ENCODE measurements at places on chromosomes 7 and 10. TPM values are rescaled to one million over a fixed set of nuclear protein-coding genes. Genes with fewer than 3 reads are reported as not detected.

The TDRD1 gene
- total RNA-seq, result not detected

GRCh38 chr7:88746126-88746525 is 13.4 kb upstream of the ZNF804B start:
- no peak overlapping the region for H3K4me3 ChIP-seq
- no peaks in the 10 kb centered on the region for H3K27me3 ChIP-seq
- H3K27ac ChIP-seq, result no peak overlapping the region
- no peaks in the 10 kb centered on the region for H3K36me3 ChIP-seq
- DNase-seq, result no peak

The TMEM213 gene
- total RNA-seq, result not detected

GRCh38 chr10:11142777-11143176 is 125.1 kb downstream of the CELF2 start:
- H3K27me3 ChIP-seq, result no peaks in the 10 kb centered on the region
- H3K36me3 ChIP-seq, result no peaks in the 10 kb centered on the region
- H3K4me3 ChIP-seq, result no peak overlapping the region
- no peaks in the 10 kb centered on the region for H3K4me1 ChIP-seq
- H3K27ac ChIP-seq, result no peak overlapping the region
- no peak for DNase-seq

- no peak overlapping the region for H3K4me3 ChIP-seq
- H3K4me1 ChIP-seq, result no peaks in the 10 kb centered on the region
- H3K27me3 ChIP-seq, result no peaks in the 10 kb centered on the region
- H3K36me3 ChIP-seq, result no peaks in the 10 kb centered on the region
These were observed 251.2 kb downstream of the POU6F2 start for GRCh38 chr7:39228946-39229345.

DNA sequence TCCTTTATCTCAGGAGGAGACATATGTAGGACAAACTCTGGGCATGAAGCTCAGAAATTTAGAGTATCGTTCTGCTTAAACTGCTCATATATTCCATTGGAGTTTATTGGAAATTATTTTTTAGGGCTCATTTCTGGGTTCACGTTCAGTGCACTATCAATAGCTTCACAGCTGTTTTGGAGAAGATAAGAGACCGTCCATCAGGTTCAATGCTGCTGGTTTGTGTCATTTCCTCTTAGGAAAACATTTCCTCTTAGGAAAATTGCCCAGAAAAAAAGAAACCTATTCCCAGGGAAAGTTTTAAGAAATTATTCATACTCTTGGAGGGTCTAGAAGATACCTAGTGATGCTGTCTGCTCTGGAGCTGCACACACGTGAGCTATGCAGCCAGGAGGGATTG is 691.7 kb downstream of the GRID1 start:
- H3K4me1 ChIP-seq, result no peaks in the 10 kb centered on the region
- no peaks in the 10 kb centered on the region for H3K36me3 ChIP-seq
- no peak overlapping the region for H3K4me3 ChIP-seq
- DNase-seq, result no peak
- H3K27me3 ChIP-seq, result no peaks in the 10 kb centered on the region

The DDX56 gene
- total RNA-seq, result 147 TPM

DNA sequence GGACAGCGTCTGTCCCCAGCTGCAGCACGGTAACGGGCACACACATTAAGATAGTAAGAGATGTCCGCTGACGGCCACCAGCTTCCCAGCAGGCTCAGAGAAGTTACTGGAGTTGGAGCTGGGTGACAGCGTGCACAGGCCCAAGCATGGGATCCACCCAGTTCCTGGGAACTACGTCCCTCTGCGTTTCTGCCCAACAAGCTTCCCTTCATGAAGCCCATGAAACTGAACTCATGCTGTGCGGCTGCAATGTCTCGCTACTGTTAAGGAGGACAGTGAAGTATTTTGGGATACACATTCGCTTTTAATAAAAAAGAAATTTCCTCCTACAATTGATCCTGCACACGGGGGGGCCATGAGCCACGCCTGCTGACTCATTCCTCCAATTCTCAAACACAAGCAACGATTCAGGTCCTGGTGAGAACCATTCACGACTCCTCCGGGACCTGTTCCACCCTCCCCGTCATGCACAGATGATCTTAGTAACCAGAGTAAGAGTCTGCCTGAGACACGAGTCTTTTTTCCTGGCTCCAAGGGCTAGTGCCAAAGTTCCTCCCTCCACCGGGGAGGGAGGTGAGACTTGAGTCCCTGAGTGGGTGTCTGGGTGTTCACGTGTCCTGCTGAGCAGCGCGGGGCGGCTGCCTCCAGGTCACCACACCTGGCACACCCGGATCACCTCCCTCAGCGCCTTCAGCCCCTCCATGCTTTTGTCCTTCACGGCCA is 2.6 kb downstream of the PSMG3 start:
- peak overlapping the region; percentile 59 for H3K27ac ChIP-seq
- H3K4me3 ChIP-seq, result peak overlapping the region; percentile 17
- H3K4me1 ChIP-seq, result peaks cover 31% of the 10 kb centered on the region
- H3K36me3 ChIP-seq, result no peaks in the 10 kb centered on the region
- no peak for DNase-seq

GRCh38 chr10:1630304-1630703 is 107.0 kb downstream of the ADARB2 start:
- DNase-seq, result no peak
- no peaks in the 10 kb centered on the region for H3K36me3 ChIP-seq
- H3K27me3 ChIP-seq, result no peaks in the 10 kb centered on the region
- no peak overlapping the region for H3K4me3 ChIP-seq
- no peaks in the 10 kb centered on the region for H3K4me1 ChIP-seq
